ENCODE measurements at places on chromosomes 5 and 9. TPM values are rescaled to one million over a fixed set of nuclear protein-coding genes. Genes with fewer than 3 reads are reported as not detected.

DNA sequence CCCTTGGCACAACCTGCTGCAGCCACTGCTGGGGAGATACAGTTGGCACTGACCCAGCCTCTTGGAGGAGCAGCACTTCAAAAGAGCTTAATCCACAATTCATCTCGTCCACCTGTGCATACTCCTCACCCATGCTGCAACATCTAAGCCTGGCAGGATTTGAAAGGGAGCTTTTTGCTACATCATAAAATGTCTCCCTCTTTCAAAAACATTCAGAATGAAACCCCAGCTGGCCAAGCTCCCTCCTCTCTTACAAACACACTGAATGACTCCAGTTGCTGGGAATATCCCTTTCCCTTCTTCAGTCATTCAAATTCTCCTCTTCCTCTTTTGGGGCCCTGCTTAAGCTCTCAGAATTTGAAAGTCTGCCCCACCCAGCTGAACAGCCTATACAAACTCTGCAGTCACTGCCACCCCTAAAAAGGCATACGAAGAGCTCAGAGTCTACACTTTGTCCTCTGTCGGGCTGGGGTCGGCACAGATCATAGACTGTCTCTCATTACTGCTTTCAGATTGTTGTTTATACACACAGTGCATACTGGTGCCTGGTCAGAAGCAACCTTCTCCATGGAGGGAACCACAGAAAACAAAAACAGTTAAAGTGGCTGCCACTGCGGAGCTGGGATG is 8.8 kb upstream of the C5orf15 start:
- DNase-seq: peak; percentile 37

DNA sequence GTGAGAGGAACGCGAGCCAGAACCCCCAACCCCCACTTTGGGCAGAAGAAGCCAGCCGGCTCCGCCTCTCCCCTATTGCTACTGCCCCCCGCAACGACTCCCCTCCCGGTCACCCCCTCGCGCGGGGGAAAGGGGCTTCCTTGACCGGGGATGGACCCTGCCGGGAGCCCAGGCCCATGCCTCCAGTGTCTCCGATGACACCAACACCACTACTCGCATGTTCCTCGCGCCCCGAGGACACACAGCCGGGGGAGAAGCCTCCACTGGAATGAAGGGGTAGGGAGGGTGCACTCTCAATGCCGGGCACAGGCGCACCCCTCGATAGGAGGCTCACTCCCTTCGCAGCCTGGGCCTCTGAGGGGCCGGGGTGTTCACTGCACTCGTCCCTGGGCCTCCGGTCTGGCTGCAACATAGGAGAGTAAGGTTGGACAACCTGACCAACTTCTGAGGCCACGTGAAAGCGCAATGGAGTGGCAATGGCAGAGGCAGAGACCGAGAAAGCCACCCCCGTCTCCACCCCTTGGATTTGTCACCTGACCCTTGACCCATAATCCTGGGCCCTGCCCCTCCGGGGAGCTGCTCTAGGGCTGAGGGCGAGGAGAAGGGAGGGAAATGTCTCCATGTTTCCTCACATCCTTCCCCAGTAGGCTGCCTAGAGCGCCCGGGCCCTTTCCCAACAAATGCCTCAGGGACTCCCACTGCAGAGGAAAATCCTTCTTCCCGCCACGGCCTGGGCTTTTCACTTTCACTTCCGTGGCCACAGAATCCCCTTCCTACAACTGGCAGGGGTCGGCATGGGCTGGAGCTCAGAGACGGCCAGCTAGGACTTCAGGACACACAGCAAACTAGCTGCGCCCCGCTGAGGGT is 1.1 kb upstream of the CNTFR start:
- peak; percentile 55 for DNase-seq

DNA sequence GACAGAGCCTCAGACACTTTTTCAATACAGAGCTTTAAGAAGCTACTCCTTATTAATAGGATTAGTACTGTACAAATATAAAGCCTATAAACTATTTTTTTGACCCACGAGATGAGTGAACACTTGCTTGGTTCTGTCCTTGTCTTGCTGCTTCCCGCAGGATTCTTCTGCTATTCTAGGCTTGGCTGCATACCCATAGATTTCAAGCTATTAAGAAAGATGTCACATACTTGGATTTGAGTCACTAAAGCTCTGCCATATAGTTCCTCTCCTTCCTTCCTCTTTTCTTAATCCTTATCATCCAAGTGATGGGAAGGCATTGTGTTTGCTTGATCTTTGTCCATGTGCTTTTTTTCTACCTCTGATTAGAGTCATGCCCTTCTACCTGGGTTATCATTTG is 361.2 kb upstream of the TRPC7 start:
- no peak for DNase-seq

The TAF11L10 gene
- not detected for total RNA-seq

The EPB41L4A gene
- 19.3 TPM for total RNA-seq

- DNase-seq: peak; percentile 20
Observed at GRCh38 chr9:73059247-73059646, 92.4 kb upstream of the ANXA1 start.

The NUTM2G gene
- not detected for total RNA-seq

DNA sequence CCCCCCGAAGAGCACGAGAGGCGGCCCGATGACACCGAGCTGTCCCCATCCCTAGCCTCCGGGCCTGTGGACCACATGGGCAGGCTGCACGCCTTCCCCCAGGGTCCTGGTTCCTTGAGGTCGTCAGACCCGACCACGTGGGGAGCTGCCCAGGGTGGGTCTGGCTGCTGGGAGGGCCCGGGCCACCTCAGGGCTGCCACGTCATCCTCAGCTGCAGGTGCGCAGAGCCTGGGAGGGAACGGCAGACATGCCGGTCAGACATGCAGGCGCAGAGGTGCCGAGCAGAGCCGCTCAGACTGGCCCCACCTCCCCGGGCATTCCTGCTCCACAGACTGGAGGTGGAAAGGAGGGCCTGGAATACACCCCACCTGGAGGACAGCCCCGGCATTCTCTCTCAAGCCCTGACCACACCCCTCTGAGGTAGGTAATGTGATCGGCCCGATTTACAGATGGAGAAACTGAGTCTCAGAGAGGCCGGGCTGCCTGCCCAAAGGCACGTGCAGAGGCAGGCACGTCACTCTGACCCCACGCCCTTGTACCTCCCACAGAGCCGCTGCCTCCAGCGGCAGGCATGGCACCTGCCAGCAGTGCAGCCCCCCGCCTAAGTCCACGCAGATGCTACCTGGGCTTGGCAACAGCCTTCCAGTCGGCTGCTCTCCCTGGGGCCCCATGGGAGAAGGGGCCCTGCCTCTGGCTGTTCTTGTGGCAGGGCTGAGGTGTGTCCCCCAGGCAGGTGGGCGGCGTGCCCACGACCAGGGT is 649 bp downstream of the CCDC187 start:
- no peak for DNase-seq

GRCh38 chr9:127561491-127562278 is 50.4 kb upstream of the STXBP1 start:
- DNase-seq: peak; percentile 91

The PCDHGA4 gene
- total RNA-seq: 1.6 TPM

DNA sequence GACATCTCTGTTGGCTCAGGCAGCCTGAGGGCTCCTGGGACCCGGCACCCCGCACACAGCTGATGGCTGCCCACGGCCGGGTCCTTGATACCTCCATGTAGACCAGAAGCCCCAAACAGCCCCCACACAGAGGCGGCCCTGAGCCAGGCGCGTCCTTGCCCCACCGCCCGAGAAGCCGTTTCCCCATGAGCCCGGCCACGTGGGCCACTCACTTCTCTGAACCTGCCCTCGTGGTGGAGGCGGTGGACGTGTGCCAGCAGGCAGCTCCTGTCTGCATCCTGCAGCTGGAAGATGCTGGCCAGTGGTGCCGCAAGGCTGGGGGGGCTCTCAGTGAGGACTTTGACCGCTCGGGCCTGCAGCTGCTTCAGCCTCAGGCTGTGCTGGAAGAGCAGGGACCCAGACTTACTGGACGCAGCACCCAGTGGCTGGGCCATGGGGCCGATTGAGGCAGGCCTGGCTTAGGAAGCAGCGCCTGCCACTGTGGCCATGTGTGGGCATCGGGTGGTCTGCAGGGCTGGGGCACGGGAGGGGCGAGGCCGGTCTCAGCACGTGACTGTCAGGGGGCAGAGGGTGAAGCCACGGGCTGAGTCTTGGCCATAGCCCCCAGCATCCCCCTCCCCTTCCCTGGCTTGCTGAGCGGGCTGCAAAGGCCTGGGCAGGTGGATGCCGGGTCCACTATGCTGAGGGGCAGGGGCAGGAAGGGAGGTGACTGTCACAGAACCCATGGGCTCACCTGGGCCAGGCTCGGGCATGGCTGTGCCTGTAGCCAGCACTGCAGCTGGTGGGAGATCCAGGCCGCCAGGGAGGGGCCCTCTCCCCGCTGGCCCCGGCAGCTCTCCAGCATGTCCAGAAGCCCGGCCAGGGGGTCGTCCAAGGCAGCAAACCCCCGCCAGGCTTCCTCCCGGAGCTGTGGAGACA is 50.0 kb downstream of the EXD3 start:
- DNase-seq: no peak

- no peak for DNase-seq
Observed at GRCh38 chr5:111694133-111694532, 62.9 kb downstream of the NREP start.

DNA sequence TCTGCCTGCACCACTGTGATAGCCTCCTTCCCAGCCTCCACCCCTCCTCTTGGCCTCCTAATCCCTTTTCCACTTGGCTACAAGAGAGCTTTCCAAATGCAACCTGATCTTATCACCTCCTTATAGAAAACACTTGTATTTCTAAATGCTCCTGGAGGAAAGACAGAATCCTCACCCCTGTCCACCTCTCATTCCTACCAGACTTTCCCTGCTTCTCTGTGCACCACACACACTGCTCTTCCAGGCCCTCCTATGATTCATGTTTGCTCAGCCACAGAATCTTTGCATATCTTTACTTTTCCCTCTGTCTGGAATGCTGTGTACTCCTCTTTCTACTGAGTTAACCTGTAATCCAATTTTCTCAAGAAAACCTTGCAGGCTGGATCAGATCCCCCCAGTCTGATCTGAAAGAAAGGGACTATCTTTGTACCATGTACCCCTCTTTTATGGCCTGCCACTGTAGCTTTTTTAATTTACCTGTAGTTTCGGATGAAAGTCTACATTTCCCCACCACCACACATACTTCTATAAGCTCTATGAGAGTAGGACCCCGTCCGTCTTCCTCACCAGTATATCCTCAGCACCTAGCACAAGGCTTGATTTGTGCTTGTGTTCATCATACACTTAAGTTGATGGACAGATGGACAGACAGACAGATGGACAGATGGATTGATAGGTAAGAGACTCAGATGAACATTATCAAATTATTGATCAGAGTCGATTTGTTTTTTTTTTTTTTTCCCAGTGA is 95.3 kb downstream of the GALNT10 start:
- no peak for DNase-seq

DNA sequence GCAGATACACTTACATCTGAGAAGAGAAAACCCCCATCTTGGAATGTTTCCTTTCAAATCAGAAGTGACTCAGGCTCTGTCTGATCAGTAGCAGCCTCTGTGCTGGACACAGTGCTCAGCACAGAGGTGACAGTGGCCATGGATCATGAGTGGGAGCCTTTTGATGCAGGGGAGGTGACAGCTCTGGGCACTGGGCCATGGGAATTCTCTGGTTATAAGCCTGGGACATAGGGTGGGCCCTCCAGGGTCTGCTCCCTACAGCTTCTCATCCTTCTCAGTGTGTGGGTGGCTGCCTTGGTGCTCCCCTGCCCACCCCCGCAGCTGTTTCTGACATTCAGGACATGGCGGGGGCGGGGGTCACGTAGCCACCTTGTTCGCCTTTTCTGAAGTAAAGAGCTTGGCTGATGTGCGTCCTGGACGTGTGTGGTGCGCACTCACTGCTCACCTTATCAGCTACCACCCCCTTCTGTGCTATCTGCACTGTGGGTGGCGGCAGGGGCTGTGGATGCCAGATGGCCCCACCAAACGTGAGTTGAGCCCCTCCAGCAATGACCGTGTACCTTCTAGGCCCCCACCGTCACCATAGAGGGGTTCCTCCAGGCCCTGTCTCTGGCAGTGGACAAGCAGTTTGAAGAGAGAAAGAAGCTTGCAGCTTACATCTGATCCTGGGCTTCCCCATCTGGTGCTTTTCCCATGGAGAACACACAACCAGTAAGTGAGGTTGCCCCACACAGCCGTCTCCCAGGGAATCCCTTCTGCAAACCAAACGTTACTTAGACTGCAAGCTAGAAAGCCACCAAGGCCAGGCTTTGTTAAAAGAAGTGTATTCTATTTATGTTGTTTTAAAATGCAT is 24.0 kb downstream of the TRIP13 start:
- peak; percentile 40 for DNase-seq

- DNase-seq: no peak
Observed at GRCh38 chr9:134972140-134972539, 54.4 kb upstream of the FCN1 start.

GRCh38 chr5:36478646-36479317 is 127.6 kb upstream of the SLC1A3 start:
- DNase-seq: no peak

GRCh38 chr9:78144008-78144381 is 91.9 kb upstream of the CEP78 start:
- DNase-seq: no peak

The UIMC1 gene
- total RNA-seq: 81.7 TPM

GRCh38 chr9:108057421-108058134 is 568.0 kb upstream of the KLF4 start:
- DNase-seq: peak; percentile 66
